CD4-positive, alpha-beta T cell treated with Interleukin-15 for 4 hours (primary cell): ENCODE measurements at places on chromosomes 12 and 14.

DNA sequence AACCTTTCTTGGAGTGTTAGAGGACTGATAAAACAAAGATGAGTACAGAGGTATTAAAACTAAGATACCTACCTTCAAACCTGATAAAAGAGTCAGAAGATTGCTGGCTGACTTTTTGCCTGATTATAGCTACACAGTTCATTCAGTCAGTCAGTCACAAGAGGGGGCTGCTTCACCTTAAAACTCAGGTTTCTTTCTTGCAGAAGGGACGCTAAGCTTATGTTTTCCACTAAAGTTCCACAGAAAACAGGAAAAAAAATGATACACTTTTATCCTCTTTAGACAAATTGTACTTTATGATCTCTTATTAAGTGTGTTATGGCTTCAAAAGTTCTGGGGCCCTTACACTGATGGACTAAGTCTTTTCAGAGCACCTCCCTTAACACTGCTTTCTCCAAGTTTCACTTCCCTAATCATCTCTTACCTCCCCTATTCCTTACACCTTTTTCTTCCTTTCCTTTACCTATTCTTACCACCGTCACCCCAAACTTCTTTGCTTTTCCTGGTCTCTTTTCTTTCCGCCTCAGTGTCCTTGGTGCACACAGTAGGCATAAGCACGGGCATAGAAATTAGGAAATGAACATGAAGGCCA lies 448.7 kb upstream of the OR4E1 start:
- DNase-seq = no peak

DNA sequence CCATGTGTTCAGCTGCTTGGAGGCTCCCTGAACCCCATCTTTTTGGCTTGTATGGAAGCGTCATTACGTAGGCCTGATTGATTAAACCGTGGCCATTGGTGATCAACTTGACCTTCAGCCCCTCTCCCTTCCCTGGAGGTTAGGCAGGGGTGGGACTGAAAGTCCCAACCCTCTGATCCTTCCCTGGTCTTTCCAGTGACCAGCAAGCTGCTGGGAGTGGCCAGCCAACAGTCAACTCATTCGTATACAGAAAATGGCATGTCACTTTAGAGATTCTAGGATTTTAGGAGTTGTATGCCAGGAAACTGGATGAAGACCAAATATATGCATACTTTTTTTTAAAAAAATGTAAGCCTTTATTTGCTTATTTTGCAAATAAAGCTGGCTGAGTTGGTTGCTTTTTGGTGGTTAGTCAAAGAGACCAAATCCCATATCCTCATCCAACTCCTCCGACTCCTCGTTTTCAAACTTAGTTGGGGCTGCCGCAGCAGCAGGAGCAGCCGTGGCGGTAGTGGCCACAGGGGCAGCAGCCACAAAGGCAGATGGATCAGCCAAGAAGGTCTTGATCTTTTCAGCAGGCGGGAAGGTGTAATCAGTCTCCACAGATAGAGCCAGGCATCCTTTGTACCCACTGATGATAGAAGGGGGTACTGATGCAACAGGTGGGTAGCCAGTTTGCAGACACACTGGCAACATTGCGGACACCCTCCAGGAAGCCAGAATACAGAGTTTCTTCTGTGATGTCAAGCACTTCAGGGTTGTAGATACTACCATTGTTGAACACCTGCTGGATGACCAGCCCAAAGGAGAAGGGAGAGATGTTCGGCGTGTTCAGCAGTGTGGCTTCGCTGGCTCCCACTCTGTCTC lies 16.6 kb downstream of the NFKBIA start:
- DNase-seq = no peak

GRCh38 chr14:68932231-68932630 lies 46.9 kb downstream of the ACTN1 start:
- no peak for DNase-seq

DNA sequence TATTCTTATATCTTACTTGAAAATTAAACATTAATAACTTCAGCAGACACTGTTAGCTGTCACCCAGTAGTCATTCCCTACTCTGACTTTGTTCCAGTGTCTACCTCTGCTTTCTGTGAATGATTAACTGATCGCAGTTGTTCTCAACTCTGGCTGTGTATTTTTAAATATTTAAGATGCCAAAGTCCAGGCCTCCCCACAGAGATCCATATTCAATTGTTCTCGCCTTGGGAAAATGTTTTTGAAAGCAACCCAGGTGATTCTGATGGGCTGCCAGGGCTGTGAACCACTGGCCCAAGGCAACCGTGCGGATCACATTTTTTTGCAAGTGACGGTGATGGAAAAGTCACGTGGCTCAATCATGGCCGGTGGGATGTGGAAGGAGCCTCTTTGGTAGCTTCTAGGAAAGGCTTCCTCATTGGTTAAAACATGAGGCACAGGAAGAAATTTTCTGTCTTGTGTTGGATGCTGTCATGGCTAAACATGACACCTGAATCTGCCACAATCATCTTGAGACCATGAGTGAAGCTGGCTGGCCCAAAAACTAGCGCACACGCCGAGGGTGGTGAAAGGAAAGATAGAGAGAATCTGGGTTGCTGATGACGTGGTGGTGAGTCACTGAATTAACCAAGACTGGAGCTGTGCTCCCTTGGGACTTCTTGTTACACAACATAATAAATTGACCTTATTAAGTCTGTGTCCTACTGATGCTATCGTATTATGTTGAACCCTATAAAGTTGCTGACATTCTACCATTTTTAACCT lies 37.2 kb downstream of the RDH12 start:
- peak; percentile 1 for DNase-seq

DNA sequence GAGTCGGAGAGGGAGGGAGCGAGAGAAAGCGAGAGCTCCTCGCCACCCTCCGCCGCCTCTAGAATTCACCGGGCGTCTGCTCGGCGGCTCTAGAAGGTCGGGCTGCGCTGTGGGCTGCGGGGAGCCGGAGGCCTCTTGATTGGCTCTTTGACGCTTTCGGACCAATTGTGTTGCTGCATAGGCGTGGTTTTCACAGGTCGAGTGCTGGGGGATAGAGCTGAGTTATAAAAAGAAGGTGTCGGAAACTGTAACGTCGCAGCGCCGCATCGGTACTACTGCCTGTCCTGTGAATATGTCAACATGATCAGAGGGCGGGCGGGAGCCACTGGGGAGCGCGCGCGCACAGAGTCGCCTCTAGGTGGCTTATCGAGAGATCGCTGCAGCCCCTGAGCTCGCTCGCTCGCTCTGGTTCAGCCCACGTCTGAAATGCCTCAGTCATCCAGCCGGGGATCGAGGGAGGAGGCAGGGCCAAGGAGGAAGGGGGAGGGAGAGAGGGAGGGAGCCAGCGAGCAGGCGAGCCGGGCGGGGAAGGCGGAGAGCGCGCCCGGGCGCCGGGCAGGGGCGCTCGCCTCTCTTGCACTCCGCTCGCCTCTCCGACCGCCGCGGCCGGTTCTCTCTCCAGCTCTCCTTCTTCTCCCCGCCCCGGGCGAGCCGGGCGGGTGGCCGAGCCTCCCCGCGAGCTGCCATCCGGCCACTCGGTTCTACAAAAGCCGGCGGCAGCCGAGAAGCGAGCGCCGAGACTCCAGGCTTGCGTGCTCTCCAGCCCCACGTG lies at the start of gene TBX3:
TBX3 (minus strand) TSS at position 78 of the 772 bp plus-strand sequence. CDS start 975 bp downstream, outside the sequence.
- no peak for DNase-seq
